Prostate gland (tissue), 2 donors: ENCODE measurements at places on chromosomes 6 and 20. TPM values are rescaled to one million over a fixed set of nuclear protein-coding genes. Genes with fewer than 3 reads are reported as not detected.
A peak's percentile ranks its signal among the peaks of the same experiment; 100 is the strongest.

GRCh38 chr20:10621149-10621548 is 52.6 kb downstream of the JAG1 start:
- DNase-seq, result no peak

MYLK2 gene
- 0.91 TPM for total RNA-seq

GRCh38 chr6:94417363-94417762 is 998.0 kb upstream of the EPHA7 start:
- no peak for DNase-seq

B3GAT2 gene
- 0.09 TPM for total RNA-seq

CCN6 gene
- not detected for total RNA-seq

DNA sequence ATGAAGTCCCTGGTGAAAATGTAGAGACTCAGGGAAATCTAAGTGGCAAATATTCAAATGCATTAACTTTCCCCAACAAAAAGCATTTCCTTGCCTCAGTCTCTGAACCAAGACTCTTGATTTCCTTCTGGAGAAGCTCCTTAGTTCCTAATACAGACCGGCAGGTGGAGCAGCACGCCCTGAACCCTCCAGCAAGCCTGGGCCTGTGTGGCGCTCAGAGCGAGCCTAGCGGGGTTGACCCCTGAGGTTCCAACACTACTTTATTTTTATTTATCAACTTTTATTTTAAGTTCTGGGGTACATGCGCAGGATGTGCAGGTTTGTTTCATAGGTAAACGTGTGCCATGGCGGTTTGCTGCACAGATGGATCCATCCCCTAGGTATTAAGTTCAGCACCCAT is 50.8 kb downstream of the PACRG start:
- no peak for DNase-seq

GRCh38 chr6:7939864-7940228 is 29.3 kb upstream of the TXNDC5 start:
- DNase-seq, result no peak

ENPP3 gene
- total RNA-seq, result 25.0 TPM

DNA sequence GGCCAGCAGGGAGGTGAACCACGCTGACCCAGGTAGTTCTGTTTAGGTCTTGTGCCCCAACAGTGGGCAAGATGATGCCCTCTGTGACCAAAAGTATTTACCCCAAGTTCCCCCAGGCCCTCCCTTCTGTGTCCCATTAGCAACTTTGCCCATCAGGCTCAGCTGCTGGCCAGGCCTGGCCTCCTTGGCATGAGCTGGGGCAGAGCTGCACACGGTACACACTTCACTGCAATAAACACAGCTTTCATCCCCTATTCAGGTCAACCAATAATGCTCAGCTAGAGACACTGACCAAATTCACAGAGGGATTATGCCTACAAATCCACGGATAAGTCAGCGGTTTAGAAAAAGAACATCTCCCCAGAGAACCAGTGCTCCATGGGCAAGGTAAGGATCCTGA is 103.7 kb downstream of the SLC23A2 start:
- no peak for DNase-seq

GGTLC1 gene
- not detected for total RNA-seq

GRCh38 chr6:30960907-30961673 is 20.3 kb downstream of the MUCL3 start:
- DNase-seq, result no peak

GHRH gene
- total RNA-seq, result not detected

DNA sequence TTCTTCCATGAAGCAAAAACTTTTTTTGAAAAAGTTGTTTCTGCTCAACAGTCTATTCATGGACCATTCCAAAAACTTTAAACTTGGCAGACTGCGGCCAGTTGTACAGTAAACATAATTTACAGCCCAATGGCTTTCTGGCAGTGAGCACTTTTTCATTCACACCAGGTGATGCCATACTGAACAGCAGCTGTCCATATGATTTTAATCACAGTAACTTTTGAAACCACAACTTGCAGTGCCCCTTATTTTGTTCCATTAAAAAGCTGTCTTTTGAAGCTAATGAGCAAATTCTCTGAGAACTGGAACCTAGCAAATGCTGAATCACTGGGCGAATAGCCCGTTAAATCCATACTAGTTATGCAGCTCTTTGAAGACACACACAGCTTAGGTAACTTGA is 576.6 kb downstream of the PTPRT start:
- no peak for DNase-seq

DNA sequence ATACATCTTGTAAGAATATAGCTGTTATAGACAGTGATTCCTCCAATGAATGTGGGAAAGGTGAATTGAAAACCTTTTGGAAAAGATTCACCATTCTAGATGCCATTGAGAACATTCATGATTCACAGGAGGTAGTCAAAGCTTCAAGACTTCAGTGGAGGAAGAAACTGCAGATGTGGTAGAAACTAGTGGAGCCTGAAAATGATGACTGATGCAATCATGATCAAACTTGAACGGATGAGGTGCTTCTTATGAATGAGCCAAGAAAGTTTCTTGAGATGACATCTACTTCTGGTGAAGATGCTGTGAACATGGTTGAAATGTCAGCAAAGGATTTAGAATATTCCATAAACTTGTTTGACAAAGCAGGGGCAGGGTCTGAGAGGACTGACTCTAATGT is 66.7 kb upstream of the C6orf118 start:
- DNase-seq, result no peak

SNX14 gene
- 40.7 TPM for total RNA-seq

CGA gene
- 2.2 TPM for total RNA-seq

GRCh38 chr6:163489584-163489983 is 75.1 kb downstream of the QKI start:
- no peak for DNase-seq

- DNase-seq, result no peak
Observed at GRCh38 chr20:37902504-37903313, at the start of gene VSTM2L. Gene VSTM2L (plus strand): TSS chr20:37903127. CDS start chr20:37903351, 224 bp downstream.

- DNase-seq, result no peak
Observed at GRCh38 chr20:20744170-20744725, 31.8 kb upstream of the RALGAPA2 start.

PRSS16 gene
- 11.9 TPM for total RNA-seq

DNA sequence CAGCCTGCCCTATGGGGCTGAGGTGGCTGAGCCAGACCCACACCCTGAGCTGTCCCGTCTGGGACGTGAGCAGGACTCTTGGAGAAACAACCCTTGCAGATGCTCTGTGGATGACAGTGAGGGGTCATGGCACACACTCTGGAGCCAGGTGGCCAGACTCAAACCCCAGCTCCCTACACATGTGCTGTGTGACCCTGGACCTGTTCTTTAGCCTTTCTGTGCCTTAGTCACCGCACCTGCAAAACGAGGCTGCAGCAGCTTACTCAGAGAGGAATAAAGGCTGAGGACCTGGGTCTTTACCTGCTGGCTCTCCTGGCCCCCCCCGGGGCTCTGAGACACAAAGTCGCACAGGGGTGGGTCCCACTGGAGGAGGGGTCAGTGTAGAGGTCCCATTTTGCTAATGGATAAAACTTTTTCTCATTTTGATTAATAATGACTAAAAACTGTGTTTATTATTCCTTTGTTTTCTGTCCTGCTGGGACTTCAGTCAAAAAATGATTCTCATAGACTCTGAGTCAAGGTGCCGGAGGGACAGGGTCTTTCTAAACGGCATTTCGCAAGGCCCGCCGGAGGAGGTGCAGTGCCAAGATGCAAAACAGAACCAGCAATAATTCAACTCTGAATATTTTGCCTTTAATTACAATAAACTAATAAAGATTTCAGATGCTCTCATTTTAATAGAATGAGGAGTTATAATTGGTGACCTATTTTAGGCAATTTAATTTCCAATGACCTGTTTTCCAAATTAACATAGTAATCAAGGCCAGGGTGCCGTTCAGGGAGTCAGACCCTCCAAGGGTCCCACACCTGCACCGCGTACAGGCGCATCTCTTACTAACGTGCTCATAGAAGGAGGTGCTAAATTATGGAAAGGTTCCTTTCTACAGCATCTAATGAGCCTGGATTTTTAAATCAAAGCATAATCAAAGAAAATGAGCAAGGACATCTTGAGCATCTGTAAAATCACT is 62.4 kb downstream of the YTHDF1 start:
- no peak for DNase-seq

CALHM4 gene
- total RNA-seq, result 0.57 TPM

ERVFRD-1 gene
- not detected for total RNA-seq

RAB5IF gene
- total RNA-seq, result 72.8 TPM

PBOV1 gene
- not detected for total RNA-seq

DNA sequence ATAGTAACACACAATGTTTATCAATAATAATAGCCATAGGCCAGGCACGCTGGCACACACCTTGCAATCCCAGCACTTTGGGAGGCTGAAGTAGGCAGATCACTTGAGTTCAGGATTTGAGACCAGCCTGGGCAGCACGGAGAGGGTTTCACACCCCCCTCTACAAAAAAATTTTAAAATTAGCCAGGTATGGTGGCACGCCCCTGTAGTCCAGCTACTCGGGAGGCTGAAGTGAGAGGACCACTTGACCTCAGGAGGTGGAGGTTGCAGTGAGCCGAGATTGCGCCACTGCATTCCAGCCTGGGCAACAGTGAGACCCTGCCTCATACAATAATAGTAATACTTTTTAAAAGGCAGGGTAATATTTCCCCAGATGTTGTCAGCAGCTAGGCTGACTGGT is 7.9 kb upstream of the MAPRE1 start:
- no peak for DNase-seq

OR2H1 gene
- 1.1 TPM for total RNA-seq

LY6G5B gene
- total RNA-seq, result 1.8 TPM

DNA sequence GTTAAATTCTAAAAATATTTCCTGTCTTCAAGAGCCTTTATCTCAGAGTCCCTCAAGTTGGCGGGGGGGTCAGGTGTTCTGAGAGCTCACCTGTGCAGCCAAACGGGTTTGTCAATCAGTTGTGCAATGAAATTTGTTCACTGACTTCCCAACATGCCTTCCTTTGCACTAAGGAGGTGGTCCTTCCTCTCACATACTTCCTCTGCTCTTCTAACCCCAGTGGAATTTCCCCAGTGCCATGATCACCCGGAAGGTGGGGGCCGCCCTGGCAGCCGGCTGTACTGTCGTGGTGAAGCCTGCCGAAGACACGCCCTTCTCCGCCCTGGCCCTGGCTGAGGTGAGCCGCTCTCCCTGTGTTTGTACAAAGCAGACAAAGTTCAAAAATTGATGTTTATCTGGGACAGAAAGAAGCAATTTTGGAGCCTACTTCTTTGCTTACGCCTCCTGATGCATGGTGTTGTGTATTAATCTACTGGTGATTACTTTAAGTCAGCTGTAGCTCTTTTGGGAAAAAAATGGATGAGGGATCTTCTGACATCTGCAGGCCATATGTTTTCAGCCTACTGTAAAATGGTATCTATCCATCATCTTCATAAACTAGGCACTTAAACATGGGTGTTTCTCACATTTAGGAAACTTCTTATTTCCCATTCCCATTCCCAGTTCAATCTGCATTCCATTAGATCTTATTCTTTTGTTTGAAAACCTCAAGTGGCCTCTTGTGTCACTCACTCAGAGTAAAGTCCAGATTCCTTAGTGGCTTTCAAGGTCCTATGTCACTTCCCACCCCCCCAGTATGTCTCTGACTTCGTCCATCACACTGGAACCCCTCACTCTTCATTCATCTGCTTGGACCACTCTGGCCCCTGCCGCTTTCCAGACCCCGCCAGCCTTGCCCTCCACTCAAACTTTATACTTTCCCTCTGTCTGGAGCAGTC is 10.1 kb downstream of the ALDH5A1 start:
- peak; percentile 34 for DNase-seq

DNA sequence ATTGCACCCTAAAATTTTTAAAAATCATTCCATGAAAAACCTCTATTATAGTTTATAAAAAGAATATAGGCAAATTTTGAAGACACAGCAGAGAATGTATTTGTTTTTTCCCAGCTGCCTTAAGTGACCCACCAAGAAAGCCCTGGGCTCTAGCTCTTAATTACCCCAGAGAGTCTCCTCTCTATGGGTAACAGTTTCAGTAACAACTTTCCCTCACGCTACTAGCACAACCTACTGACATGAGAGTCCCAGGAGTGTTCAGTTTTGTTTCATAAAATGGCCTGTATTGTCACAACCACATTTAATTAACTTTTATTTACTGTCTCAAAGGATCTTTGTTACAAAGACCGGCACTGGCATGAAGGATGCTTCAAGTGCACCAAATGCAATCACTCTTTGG is 41.5 kb downstream of the FHL5 start:
- DNase-seq, result no peak

DNA sequence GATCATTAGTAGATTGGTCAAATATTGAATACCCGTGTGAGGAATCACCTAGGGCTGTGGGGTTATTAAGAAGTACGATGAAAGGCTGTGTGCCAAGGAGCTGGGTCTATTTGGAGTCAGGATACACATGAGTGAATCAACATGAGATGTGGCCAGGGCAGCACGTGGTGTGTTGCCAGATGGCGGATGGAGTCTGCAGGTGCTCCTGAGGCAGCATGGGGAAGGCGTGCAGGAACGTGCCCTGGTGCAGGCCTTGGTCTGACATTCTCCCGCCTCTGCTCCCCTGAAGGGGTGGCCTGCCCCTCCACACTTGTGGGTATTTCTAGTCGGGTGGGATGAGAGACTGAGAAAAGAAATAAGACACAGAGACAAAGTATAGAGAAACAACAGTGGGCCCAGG is 39.0 kb upstream of the SLC22A1 start:
- DNase-seq, result no peak

SNAI1 gene
- total RNA-seq, result 1.0 TPM

DNA sequence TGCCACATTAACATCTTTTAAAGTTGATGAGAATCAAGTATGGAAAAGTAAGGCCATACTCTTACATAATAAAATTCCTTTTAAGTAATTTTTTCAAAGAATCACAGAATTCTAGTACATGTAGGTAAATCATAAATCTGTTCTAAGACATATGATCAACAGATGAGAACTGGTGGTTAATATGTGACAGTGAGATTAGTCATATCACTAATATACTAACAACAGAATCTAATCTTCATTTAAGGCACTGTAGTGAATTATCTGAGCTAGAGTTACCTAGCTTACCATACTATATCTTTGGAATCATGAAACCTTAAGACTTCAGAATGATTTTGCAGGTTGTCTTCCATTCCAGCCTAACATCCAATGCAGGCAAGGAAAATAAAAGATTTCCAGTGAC is 11.6 kb downstream of the PLN start:
- DNase-seq, result no peak

HSPA1L gene
- 1.5 TPM for total RNA-seq

GRCh38 chr6:75991941-75992340 is 80.5 kb downstream of the IMPG1 start:
- no peak for DNase-seq
